ENCODE measurements at places on chromosomes 12 and 14.

- no peak for DNase-seq
Measured at GRCh38 chr14:54133896-54134295, 177.3 kb upstream of the BMP4 start.

GRCh38 chr14:76376409-76376877 lies 506 bp downstream of the ESRRB start:
- no peak for DNase-seq

GRCh38 chr14:77761205-77761931 lies 412 bp upstream of the SNW1 start:
- no peak for DNase-seq

DNA sequence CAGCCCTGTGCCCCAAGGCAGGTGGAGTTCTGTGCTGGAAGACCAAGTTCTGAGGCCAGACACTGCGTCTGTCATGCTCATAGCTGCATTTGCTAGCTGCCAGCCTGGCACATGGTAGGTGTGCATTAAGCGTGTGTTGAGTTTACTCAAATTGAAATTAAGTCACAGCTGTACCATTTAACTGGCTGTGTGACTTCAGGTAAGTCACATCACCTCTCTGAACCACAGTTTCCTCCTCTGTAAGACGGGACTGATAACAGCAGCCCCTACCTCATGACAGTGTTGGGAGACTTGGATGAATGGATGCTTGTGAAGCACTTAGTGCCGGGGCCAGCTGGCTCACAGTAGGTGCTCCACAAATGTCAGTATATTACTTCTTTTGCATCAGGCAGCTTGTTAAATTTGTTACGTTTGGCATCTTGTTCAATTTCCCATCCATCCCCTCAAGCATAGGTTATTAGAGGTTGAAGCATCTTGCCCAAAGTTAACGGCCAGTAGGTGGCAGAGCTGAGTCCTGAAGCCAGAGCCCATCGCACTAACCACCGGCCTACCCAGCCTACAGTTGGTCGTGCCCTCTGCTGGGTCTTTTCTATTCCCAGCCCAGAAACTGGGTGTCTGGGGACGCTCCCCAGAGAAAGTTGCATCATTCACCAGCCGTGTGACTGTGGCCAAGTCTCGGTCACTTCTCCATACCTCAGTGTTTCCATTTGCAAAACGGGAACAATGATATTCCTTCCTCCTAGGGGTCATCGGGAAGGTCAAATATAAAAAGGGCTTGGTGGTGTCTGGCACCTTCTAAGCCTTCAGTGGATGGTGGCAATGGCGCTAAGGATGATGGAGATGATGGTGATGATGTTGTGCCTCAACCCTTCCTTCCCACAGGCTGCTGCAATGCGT lies 4.5 kb downstream of the DAO start:
- no peak for DNase-seq

DNA sequence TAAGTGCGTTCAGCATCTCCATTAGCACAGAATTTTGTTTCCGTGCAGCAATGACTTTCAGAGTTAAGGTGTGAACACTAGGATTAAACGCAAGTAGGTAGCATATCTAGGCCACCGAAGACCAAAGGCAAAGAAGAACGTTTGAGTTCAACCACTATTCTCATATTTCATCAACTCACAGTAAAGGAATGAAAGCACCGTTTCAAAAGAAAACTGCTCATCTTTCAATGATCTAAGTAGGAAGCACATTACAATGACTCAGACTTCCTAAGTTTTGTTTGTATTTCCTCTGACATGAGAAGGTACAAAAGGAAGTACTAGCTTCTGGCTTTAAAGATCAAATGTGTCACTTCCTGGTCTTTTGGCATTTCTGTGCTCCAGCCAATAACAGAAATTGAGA lies 57.6 kb downstream of the ACADS start:
- DNase-seq = no peak

GRCh38 chr12:89525305-89525823 lies 483 bp downstream of the POC1B start:
- no peak for DNase-seq

GRCh38 chr14:68788275-68788995 lies 4.4 kb downstream of the ZFP36L1 start:
- no peak for DNase-seq

DNA sequence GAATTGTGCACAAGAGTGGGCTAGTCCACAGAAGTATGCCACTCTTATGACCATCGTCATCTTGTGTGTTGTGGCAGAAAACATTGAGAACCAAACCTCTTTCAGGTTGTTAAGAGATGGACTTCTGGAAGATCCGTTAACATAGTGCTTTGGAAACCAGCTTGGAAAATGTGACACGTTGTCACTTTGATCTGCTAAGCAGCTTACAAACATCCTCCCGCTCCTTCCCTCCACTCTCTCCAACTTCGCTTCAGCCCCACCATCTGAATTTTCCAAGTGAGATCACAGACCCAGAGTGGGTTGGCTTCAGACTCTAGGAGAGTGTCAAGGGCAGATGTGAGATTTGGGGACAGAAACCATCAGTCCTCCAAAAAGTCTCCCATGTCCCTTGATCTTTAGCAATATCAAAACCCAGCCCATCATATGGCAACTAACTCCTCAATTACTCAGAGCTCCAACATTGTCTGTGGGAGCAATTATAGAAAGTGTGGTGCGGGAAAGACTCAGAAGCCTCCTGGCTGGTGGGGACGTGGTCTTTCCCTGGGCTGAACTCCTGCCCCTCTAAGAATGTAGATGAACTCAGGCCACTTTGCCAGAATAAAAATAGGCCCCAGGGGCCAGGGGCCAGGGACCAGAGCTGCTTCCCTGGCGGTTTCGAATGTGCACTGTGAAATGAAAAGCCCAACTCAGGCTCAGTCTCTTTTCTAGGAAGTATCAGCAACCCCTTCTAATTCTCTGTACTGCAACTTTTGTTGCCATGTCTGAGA lies 129.5 kb downstream of the SLC38A6 start:
- DNase-seq = no peak

DNA sequence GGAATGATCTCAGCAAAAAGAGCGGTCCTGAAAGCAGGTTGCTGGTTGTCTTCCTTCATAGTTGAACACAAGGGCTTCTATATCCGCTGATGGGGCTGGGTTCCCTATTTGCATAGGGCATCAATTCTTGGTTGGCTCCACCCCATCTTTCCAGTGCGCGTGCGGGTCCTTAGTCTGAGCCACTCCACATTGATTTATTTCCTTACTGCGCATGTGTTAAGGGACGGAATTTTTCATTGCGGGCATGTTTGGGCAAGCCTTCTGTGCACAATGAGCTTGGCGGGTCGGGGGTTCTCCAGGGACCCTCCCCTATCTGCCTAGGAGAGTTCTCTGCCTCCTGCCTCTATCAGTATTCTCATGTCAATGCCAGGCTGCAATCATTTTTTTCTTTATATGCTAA lies 21.2 kb upstream of the DLGAP5 start:
- DNase-seq = no peak

GRCh38 chr14:20782280-20782890 lies 1.3 kb downstream of the RNASE6 start:
- no peak for DNase-seq

GRCh38 chr14:41950428-41951151 lies 343.9 kb downstream of the LRFN5 start:
- no peak for DNase-seq

DNA sequence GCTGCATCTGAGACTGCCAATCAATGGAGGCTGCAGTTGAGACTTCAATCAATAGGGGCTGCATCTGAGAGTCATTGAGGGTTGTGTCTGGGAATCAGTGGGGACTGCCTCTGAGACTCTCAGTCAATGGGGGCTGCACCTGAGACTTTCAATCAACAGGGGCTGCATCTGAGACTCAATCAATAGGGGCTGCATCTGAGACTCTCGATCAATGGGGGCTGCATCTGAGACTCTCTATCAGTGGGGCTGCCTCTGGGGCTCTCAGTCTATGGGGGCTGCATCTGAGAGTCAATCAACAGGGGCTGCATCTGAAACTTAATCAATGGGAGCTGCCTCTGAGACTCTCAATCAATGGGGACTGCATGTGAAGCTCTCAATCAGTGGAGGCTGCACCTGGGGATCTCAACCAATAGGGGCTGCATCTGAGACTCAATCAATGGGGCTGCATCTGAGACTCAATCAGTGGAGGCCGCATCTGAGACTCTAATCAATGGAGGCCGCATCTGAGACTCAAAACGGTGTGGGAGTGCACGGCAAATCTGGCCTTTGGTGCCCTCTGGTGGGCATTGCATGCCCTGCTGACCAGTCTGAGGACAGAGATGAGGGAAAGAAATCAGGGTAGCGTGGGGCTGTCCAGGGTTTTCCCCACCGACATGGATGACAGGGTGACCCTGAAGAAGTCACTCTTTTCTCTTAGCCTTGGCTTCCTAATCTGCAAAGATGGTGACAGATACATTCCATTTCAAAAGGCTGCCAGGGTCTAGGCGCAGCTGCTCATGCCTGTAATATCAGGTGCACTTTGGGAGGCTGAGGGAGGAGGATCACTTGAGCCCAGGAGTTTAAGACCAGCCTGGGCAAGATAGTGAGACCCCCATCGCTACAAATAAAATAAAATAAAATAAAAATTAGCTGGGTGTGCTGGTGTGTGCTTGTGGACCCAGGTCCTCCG lies 41.3 kb upstream of the EIF5 start:
- no peak for DNase-seq

DNA sequence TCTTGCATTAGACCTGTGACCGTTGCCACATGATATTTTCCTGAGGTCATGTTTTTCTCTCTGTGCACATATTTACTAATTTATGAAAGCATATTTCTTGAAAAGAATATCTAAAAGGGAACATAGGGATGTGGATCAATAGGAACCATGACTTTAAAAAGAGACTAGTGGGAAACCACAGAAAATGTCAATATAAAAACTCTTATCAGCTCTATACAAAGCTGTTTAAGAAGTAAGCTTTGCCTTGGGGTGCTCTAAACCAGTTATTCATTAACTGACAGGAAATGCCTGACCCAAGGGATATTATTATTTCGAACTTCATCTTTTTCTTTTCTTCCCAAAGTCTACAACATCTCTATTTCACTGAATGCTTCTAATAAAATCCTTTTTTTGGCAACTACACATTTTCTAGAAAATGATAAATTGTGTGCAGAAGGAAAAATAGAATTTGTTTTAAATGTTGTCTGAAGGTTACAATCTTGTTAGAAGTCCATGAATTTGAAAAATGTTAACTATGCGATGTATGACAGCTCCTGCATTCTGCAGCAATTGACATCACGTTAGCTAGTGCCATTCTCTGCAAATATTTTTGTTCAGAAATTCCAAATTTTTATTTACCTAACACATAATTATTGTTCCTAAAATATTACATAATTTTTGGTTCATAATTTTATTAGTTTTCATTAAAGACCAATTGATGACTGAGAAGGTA lies 345.0 kb downstream of the SLC16A7 start:
- DNase-seq = no peak

GRCh38 chr12:56571121-56571520 lies 49.5 kb downstream of the RBMS2 start:
- DNase-seq = no peak

DNA sequence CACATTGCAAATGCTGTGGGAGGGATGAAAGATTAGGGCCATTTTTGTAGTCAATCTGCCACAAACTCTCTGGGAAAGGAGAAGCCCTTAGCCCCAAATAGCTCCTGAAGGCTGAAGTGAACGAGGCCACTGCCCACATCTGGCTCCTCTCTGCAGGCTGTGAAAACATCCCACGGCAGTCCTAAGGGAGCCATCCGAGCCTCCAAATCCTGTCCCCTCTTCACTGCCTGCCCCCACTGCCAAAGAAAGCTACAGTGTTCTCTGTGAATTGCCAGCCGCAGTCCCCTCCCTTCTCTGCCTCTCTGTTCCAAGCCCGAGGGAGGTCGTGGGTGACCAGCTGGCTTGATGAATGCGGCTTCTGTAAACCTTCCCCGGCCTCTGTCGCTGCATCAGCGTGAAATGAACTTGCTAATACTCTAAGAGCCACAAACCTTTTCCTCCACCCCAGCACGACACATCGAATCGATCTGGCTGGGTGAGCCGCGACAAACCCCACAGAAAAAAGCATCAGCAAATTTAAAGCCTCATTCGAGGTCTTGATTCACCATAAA lies 180.7 kb upstream of the NRXN3 start:
- DNase-seq = no peak

DNA sequence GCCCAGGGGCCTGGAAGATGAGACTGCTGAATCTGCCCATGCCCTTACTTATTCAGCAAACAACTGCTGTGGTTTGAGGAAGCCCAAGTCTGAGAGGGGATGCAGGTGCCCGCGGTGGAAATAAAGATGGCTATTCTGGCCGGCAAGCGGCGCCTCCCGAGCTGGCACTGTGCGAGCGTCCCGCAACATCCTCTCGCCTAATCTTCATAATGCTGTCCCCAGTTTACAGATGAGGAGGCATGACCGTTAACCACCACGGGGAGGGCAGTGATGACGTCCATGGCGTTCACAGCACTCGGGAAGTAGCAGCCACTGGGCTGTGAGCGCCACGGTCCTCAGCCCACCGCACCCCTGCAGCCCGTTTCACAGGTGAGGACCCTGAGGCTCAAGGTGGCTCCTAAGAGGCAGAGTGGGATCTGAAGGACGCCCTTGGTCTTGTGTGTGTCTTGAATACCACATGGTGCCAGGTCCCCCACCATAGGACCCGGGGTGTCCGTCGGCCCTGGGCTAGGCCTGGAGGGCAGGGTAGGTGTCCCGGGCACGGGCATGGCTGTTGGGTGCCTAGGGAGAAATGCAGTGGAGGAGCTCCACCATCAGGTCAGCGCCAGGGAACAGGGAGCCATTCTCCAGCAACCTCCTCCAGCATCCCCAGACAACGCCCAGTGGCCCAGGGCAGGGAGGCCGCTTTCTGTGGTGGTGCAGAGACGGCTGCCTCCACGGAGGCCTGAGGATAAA lies 20.2 kb downstream of the CHGA start:
- DNase-seq = no peak

DNA sequence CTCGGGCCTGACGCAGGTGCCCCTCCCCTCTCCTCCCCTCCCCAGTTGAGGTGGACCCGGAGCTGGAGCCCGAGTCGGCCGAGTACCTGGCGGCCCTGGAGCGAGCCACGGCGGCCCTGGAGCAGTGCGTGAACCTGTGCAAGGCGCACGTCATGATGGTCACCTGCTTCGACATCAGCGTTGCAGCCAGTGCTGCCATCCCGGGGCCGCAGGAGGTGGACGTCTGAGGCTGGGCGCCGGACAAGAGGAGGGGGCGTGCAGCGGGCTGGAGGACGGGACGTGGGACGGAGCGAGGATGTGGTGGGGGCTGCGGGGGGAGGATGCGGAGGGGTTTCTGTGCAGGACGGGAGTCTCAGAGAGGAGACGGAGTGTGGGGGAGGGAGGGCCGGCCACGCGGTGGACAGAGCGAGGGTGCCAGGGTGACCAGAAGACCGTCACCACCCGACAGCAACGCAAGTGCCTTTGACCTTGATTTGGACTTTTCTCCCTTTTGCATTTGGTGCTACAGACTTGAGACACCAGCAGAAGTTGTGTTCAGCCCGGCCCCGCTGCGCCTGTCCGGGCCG lies 41.3 kb downstream of the KIF26A start:
- DNase-seq = no peak

DNA sequence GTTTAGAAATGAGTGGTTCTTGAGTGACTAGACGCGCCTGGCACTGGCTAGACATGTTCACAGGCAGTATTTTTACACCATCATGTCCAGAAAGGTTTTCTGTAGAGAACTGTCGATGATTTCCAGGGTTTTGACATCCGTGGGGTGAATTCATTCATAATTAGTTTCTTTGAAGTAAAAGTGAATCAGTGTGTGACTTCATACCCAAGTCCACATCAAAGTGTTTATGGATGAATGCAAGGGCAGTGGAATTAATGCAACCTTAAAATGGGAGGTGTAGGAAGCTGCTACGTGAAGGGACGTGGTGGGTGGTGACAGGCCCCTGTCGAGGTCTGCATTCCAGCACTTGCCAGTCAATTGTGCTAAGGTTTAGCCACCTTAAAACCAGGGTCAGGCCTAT lies 38.4 kb upstream of the ELK3 start:
- no peak for DNase-seq

- DNase-seq = no peak
Measured at GRCh38 chr12:131830914-131831571, 2.9 kb downstream of the MMP17 start.
